ENCODE measurements at places on chromosomes 1 and 21.
A peak's percentile ranks its signal among the peaks of the same experiment; 100 is the strongest.

DNA sequence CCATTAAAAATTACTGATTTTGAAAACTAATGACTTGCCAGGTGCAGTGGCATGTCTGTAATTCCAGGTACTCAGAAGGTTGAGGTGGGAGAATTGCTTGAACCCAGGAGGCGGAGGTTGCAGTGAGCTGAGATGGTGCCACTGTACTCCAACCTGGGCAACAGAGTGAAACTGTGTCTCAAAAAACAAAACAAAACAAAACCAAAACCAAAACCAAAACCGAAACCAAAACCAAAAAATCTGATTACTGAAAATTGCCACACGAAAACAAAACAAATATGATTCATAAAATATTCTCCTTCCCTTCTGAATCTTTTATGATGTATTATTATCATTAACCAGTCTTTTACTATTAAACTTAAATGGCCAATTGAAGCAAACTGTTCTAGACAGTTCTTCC, 74.1 kb downstream of the SERINC2 start:
- DNase-seq: no peak
- no peaks in the 10 kb centered on the region for H3K36me3 ChIP-seq

GRCh38 chr1:905071-905749, 18.5 kb upstream of the SAMD11 start:
- H3K27ac ChIP-seq: peak overlapping the region; percentile 14
- no peak for DNase-seq
- peak overlapping the region; percentile 36 for H3K4me3 ChIP-seq
- H3K36me3 ChIP-seq: no peaks in the 10 kb centered on the region
- H3K27me3 ChIP-seq: peaks cover 4% of the 10 kb centered on the region

- H3K4me1 ChIP-seq: no peaks in the 10 kb centered on the region
- no peaks in the 10 kb centered on the region for H3K27me3 ChIP-seq
- no peak overlapping the region for H3K27ac ChIP-seq
- H3K36me3 ChIP-seq: no peaks in the 10 kb centered on the region
- DNase-seq: no peak
- no peak overlapping the region for H3K4me3 ChIP-seq
Observed at GRCh38 chr1:176466514-176466913, 3.5 kb downstream of the PAPPA2 start.

DNA sequence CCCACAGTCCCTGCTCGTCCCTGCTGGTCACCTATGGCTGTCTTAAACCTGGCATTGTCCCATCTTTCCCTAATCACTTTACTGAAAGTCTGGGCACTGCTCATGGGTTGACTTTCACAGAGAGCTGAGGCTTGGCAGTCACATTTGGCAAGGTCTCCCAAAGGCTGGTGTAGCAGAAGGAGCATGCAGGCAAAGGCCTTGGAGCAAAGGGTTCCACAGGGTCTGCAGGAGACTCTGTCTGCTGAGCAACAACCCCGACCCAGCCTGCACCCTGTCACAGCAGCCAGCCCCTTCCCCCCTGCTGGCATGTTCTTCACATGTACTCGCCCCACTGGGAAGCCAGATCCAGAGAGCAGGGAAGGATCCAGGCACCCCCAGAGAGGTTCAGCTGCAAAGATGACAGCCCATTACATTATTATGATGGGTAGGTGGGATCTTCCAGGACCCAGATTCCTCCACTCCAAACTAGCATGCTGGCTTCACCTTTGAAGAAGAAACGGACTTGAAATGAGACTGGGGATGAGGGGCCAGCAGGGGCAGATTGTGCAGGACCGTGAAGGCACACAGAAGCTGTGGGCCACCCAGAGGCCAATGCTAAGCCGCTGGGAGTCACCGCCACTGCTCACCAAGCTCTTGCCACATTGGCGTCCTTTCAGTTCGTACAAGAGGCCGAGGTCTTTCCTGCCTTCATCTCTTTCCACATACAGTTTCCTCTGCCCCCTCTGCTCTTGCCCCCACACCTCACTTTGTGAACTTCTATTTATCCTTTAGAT, 14.2 kb upstream of the TMEM125 start:
- no peaks in the 10 kb centered on the region for H3K36me3 ChIP-seq
- DNase-seq: no peak
- H3K27ac ChIP-seq: peak overlapping the region; percentile 84
- H3K27me3 ChIP-seq: no peaks in the 10 kb centered on the region
- no peak overlapping the region for H3K4me3 ChIP-seq

DNA sequence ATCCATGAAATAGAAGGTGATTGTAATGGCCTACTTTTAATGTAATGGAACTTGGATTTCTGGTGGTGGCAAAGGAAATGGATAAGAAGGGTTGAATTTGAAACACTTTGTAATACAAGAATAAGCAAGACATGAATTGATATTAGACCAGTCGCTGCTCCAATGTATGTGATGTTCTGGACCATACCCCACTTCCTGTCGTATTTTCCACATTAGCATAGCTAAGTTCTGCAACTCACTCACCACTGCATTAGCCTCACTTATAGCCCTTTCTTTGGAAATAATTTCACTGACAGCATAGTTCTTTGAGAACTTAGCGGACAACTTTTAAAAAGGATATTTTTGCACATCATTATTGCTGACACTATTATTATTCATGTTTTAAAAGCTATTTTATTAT, 32.3 kb upstream of the CNIH3 start:
- DNase-seq: no peak
- no peaks in the 10 kb centered on the region for H3K4me1 ChIP-seq
- no peaks in the 10 kb centered on the region for H3K36me3 ChIP-seq
- no peaks in the 10 kb centered on the region for H3K27me3 ChIP-seq
- no peak overlapping the region for H3K27ac ChIP-seq

GRCh38 chr1:208587110-208587509, 342.9 kb upstream of the PLXNA2 start:
- H3K4me3 ChIP-seq: no peak overlapping the region
- DNase-seq: no peak
- H3K36me3 ChIP-seq: no peaks in the 10 kb centered on the region

- peaks cover 25% of the 10 kb centered on the region for H3K4me1 ChIP-seq
- DNase-seq: no peak
- H3K27ac ChIP-seq: no peak overlapping the region
- no peak overlapping the region for H3K4me3 ChIP-seq
Observed at GRCh38 chr1:161228032-161228431, 2.2 kb downstream of the TOMM40L start.

DNA sequence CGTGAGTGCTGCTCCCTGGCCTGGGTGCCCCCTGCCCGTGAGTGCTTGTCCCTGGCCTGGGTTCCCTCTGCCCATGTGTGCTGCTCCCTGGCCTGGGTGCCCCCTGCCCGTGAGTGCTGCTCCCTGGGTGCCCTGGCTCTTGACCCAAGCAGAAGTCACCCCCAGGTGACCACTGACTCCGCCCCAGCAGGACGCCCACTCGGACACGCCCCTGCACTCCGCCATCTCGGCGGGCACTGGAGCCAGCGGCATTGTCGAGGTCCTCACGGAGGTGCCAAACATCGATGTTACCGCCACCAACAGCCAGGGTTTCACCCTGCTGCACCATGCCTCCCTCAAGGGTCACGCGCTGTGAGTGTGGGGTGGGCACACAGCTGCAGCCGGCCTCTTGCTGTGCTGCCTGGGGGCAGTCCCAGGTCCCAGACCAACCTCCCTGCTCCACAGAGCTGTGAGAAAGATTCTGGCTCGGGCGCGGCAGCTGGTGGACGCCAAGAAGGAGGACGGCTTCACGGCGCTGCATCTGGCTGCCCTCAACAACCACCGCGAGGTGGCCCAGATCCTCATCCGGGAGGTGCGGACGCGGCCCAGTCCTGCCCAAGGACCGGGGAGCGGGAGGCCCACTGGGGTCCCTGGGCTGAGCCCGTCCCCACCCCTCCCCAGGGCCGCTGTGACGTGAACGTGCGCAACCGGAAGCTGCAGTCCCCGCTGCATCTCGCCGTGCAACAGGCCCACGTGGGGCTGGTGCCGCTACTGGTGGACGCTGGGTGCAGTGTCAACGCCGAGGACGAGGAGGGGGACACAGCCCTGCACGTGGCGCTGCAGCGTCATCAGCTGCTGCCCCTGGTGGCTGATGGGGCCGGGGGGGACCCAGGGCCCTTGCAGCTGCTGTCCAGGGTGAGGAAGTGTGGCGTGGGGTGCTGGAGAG, 3.9 kb upstream of the MMP23B start:
- no peaks in the 10 kb centered on the region for H3K27me3 ChIP-seq
- peaks cover 26% of the 10 kb centered on the region for H3K36me3 ChIP-seq
- no peak for DNase-seq
- H3K4me3 ChIP-seq: peak overlapping the region; percentile 36

GRCh38 chr1:151867765-151868411, 14.4 kb upstream of the THEM5 start:
- DNase-seq: no peak
- no peaks in the 10 kb centered on the region for H3K36me3 ChIP-seq
- no peak overlapping the region for H3K4me3 ChIP-seq

DNA sequence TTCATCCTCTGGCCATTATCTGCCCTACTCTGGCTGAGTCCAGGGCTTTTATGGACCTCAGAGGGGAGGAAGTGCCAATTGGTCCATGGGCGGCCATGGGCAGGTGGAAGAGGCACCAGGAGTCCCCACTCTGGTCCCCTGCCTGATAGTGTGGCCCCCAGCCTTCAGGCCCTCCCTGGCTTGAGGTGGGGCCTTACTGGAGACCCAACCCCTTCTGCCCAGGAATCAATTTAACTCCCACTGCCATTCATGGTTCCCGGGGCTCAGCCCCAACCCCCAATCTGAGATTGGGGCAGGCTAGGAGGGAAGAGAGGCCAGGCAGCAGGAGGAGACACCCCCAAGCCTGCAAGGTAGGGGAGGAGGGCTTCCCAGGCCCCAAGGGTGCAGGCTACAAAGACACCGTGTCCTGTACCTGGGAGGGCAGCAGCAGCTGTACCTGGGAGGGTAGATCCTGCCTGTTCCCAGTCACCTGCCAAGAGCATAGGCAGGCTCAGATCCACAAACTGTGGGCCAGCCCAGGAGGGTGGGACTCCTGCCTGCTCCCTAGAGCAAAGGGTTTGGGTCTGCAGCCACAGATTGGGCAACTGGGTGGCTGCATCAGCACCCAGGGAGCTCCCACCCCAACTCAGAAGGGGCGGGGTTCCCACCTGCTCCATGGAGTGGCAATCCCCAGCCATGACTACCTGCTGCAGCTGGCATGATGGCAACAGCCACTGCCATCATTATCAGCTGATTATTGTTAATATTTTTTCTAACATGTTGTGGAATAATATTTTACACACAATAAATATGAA, 1044.1 kb upstream of the B3GALT2 start:
- H3K27me3 ChIP-seq: no peaks in the 10 kb centered on the region
- no peak overlapping the region for H3K4me3 ChIP-seq
- no peaks in the 10 kb centered on the region for H3K36me3 ChIP-seq
- H3K27ac ChIP-seq: no peak overlapping the region
- H3K4me1 ChIP-seq: no peaks in the 10 kb centered on the region

DNA sequence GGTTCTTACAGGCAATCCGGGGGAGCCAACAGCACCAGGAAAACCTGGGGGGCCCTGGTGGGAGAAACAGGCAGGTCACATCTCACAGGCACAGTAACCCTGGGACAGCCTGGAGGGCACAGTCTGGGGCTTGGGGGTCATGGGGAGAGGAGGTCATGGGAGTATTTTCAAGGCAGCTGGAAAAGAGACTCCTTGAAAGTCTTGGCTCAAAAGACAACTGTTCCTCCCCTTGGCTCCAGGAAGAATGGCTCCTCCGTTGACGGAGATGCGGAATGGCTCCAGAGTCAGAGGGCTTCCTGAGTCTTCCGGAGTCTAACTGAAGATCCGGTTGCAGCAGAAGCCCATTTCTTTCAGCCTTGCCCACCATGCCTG, 25.9 kb upstream of the PEF1 start:
- no peak overlapping the region for H3K4me3 ChIP-seq
- H3K4me1 ChIP-seq: peaks cover 28% of the 10 kb centered on the region
- no peaks in the 10 kb centered on the region for H3K27me3 ChIP-seq
- DNase-seq: no peak
- peak overlapping the region; percentile 35 for H3K27ac ChIP-seq
- no peaks in the 10 kb centered on the region for H3K36me3 ChIP-seq

GRCh38 chr1:196295766-196296165, 312.5 kb downstream of the KCNT2 start:
- no peaks in the 10 kb centered on the region for H3K27me3 ChIP-seq
- H3K4me3 ChIP-seq: no peak overlapping the region
- no peaks in the 10 kb centered on the region for H3K4me1 ChIP-seq
- H3K36me3 ChIP-seq: no peaks in the 10 kb centered on the region
- no peak overlapping the region for H3K27ac ChIP-seq

- H3K27ac ChIP-seq: no peak overlapping the region
- DNase-seq: no peak
- H3K4me3 ChIP-seq: no peak overlapping the region
- no peaks in the 10 kb centered on the region for H3K36me3 ChIP-seq
Observed at GRCh38 chr1:59072583-59072947, 224.3 kb upstream of the FGGY start.

GRCh38 chr1:50417946-50418599, 5.2 kb downstream of the DMRTA2 start:
- no peaks in the 10 kb centered on the region for H3K36me3 ChIP-seq
- H3K27me3 ChIP-seq: peaks cover 99% of the 10 kb centered on the region
- no peak overlapping the region for H3K27ac ChIP-seq
- peaks cover 16% of the 10 kb centered on the region for H3K4me1 ChIP-seq

DNA sequence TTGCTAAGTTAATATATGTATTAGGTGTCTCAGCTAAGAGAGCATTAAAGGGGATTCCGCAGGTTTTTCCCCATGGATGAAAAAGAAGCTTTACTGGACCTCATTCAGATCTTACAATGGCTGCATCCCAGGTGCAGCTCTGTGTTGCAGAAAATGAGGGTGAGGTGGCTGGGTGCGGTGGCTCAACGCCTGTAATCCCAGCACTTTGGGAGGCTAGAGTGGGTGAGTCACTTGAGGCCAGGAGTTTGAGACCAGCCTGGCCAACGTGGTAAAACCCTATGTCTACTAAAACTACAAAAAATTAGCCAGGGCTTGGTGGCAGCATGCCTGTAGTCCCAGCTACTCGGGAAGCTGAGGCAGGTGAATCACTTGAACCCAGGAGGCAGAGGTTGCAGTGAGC, 58.5 kb upstream of the MORC3 start:
- H3K36me3 ChIP-seq: no peaks in the 10 kb centered on the region
- H3K27me3 ChIP-seq: no peaks in the 10 kb centered on the region
- H3K4me1 ChIP-seq: peaks cover 23% of the 10 kb centered on the region
- no peak for DNase-seq
- no peak overlapping the region for H3K27ac ChIP-seq

GRCh38 chr1:1400576-1401456, 1.7 kb upstream of the CCNL2 start:
- no peak overlapping the region for H3K27ac ChIP-seq
- DNase-seq: no peak
- H3K4me1 ChIP-seq: peaks cover 81% of the 10 kb centered on the region
- H3K36me3 ChIP-seq: peaks cover 5% of the 10 kb centered on the region
- H3K27me3 ChIP-seq: no peaks in the 10 kb centered on the region

GRCh38 chr1:197103300-197103699, 36.2 kb upstream of the F13B start:
- DNase-seq: no peak
- no peaks in the 10 kb centered on the region for H3K4me1 ChIP-seq
- H3K36me3 ChIP-seq: peaks cover 7% of the 10 kb centered on the region
- H3K27me3 ChIP-seq: no peaks in the 10 kb centered on the region
